ENCODE measurements at places on chromosomes 7 and 10. TPM values are rescaled to one million over a fixed set of nuclear protein-coding genes. Genes with fewer than 3 reads are reported as not detected.

DNA sequence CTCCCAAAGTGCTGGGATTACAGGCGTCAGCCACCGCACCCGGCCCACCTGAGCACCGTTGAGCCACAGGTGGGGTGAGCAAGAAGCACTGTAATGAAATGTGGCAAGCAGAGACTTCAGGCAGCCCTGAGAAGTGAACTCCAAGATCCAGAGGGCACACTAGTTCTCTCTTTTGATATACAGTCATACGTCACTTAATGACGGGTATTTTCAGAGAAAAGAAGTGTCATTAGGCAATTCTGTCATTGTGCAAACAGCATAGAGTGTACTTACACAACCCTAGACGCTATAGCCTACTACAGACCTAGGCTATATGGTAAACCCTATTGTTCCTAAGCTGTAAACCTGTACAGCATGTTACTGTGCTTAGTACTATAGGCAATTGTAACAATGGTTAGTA lies 7.9 kb downstream of the PANK1 start:
- DNase-seq: no peak

DNA sequence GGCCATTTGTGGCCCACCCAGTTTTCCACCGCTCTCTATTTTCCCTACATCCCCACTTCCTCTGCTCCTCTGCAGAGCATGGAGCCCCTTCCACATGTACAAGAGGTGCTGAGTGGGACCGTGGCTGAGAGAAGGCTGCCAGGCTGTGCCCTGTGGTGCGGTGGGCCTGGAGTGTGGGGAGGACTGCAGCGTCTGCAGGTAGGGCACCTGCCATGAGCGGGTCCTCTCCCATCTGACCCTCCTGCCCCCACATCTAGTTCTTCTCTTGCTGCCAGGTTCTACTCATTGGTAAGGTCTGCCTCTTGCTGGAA lies 145.6 kb upstream of the FAM20C start:
- no peak for DNase-seq

- peak; percentile 43 for DNase-seq
Measured at GRCh38 chr10:122567056-122567660, 6.6 kb downstream of the DMBT1 start.

- DNase-seq: no peak
Measured at GRCh38 chr7:136637813-136638212, 230.6 kb upstream of the CHRM2 start.

- no peak for DNase-seq
Measured at GRCh38 chr10:88293073-88293472, 290.0 kb downstream of the RNLS start.

DNA sequence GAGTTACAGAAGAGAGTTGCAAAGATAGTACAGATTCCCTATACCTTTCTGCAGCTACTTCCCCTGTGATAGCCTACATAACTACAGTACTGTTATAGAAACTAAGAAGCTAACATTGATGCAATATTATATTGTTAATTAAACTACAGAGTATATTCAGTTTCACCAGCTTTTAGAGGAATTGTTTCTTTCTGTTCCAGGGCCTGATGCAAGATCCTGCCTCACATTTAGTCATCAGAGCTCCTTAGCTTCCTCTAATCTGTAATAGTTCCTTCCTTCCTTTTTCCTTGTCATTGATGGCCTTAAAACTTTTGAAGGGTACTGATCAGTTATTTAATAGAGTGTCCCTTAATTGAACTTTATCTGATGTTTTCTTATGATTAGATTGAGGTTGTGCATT lies 56.8 kb downstream of the SDHAF3 start:
- no peak for DNase-seq

GRCh38 chr10:105586451-105587098 lies 945.5 kb downstream of the SORCS3 start:
- DNase-seq: no peak

- DNase-seq: no peak
Measured at GRCh38 chr7:8975681-8976080, 542.3 kb downstream of the NXPH1 start.

DNA sequence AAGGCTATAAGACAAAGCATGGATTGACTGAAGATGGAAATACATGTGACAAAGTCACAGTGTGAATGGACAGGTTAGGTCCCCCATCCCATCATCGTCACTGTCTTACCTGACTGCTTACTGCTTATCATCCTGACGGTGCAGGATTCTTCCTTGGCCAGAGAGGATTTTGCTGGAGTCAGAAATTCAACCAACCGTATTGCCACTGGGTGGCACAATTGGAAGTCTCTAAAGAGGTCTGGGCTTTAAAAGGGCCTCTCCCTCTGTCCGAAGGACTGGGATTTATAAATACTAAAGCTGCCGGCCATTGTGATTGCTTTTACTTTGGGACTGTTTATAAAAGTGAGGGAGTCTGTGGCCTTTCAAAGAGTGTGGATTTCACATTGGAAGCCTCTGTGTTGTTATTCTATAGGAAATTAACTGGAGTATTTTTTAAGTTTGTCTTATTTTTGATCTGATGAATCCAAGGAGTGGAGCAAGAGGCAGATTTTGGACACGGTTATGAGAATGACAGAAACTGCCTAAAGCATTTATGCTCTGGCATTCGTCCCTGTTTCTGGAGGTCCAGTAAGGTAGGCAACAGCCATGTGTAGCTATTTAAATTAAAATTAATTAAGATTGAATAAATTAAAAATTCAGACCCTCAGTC lies 113.3 kb upstream of the CREB5 start:
- DNase-seq: peak; percentile 45

DNA sequence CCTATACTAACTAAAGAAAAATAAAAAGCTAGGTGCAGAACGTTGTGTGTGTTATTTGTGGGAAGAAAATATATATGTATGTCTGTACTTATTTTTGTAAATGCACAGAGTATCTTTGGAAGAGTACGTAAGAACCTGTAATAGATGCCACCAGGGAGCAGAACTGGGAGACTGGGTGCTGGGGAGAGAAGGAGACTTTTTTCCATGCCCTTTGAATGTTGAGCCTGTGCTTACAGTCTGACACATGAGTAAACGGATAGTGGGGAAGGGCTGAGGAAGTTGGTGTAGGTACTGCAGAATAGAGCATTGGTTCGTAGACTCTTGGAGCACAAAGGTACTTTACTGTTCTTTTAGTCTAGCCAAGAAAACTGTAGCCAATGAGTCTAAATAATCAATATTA lies 1.3 kb upstream of the SCRN1 start:
- DNase-seq: no peak

DNA sequence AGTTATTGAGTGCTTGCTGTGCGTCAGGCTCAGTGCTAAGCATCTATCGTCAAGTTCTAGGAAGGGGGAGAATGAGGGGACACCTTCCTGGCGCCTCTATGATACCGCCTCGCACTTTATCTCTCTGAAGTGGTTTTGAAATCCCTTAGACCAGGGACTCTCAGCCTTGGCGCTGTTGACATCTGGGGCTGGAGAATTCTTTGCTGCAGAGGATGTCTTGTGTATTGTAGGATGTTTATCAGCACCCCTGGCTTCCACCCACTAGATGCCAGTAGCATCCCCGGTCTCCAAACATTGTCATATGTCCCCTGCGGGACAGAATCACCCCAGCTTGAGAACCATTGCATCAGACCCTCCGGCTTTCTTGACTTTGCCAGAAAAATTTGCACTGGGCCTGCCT lies 285.5 kb downstream of the CCDC3 start:
- DNase-seq: no peak

GRCh38 chr7:27046854-27047549 lies 48.8 kb downstream of the HOXA1 start:
- no peak for DNase-seq

Gene LIPM
- total RNA-seq: not detected

Gene PLXNA4
- total RNA-seq: 8.2 TPM

Gene CDK5
- 2.3 TPM for total RNA-seq

Gene RALA
- 14.5 TPM for total RNA-seq

Gene KNDC1
- total RNA-seq: 0.52 TPM
